ENCODE measurements at places on chromosomes 5 and 9.

- DNase-seq: no peak
Measured at GRCh38 chr5:104498281-104498680, 935.7 kb upstream of the NUDT12 start.

GRCh38 chr5:168215646-168216045 is 75.8 kb upstream of the WWC1 start:
- DNase-seq: no peak

- DNase-seq: no peak
Measured at GRCh38 chr9:34884747-34885189, 73.3 kb upstream of the PHF24 start.

DNA sequence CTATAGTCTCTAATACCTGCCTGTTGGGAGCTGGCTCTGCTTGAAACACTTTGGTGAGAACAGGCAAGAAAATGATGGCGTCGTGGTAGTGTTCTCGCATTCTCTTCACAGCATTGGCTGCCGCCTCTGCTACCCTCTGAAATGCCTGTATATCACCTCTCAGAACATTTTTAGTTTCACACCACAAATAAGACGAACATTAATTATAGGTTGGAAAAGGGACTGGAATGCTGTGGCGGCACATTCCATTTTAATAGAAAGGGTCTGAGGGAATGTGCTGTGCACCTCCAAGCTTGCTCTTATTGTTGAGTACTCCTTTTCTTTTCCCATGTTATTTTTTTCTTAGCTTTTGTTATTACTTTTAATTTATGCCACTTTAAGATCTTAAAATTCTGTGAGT is 134.6 kb upstream of the HMHB1 start:
- no peak for DNase-seq
